ENCODE measurements at places on chromosomes 7 and 10.
A peak's percentile ranks its signal among the peaks of the same experiment; 100 is the strongest.

DNA sequence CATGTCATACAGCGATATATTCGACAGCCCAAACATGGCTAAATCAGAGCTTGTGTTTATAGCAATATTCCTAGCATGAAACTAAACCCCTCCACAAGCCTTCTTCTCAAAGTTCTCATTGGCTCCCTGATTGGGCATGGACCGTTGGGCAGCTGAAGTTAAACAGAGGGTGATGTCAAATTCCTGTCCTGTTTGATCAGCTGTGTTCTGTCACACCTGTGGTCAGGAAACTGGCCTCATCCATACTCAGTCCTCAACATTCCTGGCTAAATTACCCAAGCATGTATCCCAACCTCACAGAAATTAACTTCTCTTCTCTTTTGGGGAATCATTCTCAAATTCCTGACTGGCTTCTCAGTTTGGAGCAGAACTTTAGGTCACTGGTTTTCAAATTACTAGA is 107.9 kb downstream of the ODAD2 start:
- DNase-seq, result no peak

- DNase-seq, result no peak
Measured at GRCh38 chr7:4809091-4809591, 33.7 kb downstream of the AP5Z1 start.

GRCh38 chr7:74002474-74003017 is 25.4 kb upstream of the ELN start:
- peak; percentile 63 for DNase-seq

GRCh38 chr7:75986147-75986781 is 8.1 kb downstream of the TMEM120A start:
- DNase-seq, result no peak

GRCh38 chr7:2717293-2718261 is 29.6 kb downstream of the AMZ1 start:
- no peak for DNase-seq

- no peak for DNase-seq
Measured at GRCh38 chr10:98569853-98570252, 123.1 kb upstream of the HPS1 start.

GRCh38 chr10:86261941-86262687 is 104.5 kb downstream of the GRID1 start:
- peak; percentile 85 for DNase-seq

GRCh38 chr10:126041804-126042231 is 145.5 kb downstream of the FANK1 start:
- peak; percentile 86 for DNase-seq

- no peak for DNase-seq
Measured at GRCh38 chr7:142114207-142114606, 2.7 kb downstream of the MGAM2 start.

GRCh38 chr10:807163-807957 is 117.9 kb upstream of the DIP2C start:
- no peak for DNase-seq

GRCh38 chr7:20249920-20250319 is 32.7 kb upstream of the MACC1 start:
- DNase-seq, result no peak

DNA sequence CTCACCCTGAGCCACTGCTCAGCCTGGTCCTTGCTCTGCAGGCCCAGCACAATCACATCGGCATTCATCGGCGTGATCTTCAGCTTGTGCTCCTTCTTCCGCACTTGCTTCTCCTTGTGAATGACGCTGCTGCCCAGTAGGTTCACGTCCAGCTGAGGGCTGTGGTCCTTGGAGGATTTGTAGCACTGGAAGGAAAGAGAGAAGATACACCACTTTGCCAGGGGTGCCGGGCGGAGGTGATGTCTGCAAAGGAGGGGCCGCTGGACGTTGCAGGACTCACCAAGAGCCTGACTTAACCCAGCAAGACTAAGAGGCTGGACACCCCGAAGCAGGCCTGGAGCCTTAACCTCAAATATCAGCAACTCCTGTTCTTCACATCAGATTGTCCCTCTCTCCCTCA is 74.8 kb downstream of the VWA2 start:
- no peak for DNase-seq

DNA sequence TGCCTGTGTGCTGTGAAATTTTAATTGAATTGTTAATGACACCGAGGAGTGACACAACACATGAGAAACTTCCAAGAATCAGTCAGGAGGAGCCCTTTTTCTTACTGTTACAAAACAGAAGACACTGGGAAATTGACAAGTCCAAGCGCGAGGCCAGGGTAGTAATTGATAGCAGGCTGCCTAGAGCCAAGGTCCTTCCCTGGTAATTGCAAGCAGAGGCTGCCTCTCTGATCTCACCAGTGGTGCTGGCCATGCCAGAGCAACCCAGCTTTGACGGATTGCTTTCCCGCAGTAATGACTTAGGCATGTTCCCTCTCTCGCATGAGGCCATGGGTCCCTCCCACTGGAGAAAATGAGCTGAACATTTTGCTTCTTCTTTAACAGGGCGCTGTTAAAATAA is 111.5 kb downstream of the LRMDA start:
- DNase-seq, result no peak

- no peak for DNase-seq
Measured at GRCh38 chr7:34357946-34358345, 300.1 kb upstream of the NPSR1 start.

DNA sequence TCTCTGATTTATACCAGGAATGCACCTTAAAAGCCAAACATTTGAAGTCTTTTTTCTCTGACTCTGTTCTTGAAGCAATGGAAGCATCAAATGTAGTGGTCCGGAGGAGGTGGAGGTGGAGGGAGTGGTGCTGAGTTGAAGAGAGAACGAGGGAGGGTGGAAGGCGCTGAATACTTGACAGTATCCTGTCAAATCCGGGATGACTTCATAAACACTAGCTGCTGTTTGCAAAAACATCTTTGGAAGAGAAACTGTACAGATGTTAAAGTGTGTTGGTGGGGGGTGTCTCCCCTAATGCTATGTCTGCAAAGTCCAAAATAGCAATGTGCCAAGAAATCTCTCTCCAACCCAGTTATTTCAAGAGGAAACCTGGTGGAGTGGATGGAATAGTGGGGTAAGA is 328.5 kb upstream of the AUTS2 start:
- no peak for DNase-seq

DNA sequence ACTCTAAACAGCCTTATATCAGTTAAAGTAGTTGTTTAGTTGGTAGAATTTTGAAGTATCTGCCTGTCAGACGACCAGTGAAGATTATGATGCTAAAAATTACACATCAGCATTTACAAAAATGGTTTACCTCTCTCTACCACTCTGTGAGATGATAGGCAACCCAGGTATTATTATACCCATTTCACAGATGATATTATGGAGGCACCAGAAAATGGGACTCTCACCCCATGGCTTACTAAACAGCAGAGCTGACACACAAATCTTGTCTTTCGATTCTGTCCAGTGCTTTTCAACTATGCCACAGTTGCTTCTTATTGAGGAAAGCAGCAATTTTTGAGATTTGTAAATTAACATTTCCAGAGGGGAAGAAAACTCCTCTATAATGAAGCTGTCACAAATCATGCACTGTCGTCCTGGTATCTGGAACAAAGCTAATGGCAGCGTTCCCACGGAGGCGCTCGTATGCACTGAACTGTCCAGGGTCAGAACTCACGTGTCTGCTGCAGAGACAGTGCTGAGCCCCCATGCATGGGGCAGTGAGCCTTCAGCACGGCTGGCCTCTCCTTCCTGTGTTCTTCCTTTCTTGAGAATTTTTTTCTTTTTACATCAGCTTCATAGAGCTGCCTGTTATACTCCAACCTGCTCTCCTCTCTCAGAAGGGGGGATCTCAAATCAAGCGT is 381.1 kb downstream of the SDK1 start:
- DNase-seq, result no peak

- DNase-seq, result no peak
Measured at GRCh38 chr7:158107806-158108205, 479.8 kb downstream of the PTPRN2 start.

Data from MM.1S (cell line).